NCI-H526 (cell line): ENCODE measurements at places on chromosomes 3 and 15.

DNA sequence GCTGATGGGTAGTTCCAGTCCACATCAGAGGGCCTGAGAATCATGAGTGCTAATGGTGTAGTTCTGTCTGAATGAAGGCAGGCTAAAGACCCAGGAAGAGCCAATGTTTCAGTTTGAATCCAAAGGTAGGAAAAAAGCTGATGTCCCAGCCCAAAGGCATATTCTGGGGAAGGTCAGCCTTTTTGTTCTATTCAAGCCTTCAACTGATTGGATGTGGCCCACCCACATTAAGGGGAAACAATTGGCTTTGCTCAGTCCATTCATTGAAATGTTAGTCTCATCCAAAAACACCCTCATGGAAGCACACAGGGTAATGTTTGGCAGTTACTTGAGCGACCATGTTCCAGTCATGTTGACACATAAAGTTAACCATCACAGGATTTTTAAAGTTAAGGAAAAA, 25.9 kb downstream of the EPHB1 start:
- no peak for DNase-seq

DNA sequence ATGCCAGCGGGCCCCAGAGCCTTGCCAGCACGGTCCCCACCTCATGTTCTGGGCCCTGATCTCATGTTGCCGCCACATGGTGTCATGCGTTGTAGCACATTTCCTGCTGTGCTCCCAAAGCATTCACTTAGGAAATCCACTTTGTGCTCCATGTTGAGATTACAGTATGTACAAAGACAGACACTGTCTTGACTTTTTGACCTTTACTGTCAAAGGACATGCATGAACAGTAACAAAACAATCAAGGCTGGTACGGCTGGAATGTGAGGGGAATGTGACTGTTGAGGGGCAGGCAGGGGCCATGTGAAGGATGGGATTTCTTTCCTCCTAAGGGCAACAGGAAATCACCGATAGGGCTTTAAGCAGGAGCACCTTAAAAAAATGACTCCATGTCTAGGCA, 53.3 kb upstream of the RPL32 start:
- no peak for DNase-seq

- no peak for DNase-seq
Measured at GRCh38 chr3:9746330-9746729, 3.4 kb upstream of the OGG1 start.

- no peak for DNase-seq
Measured at GRCh38 chr3:87856126-87856525, 202.7 kb downstream of the CGGBP1 start.

GRCh38 chr15:63350178-63350621, 31.4 kb downstream of the CA12 start:
- no peak for DNase-seq
